A673 (cell line): ENCODE measurements at places on chromosomes 4 and X. TPM values are rescaled to one million over a fixed set of nuclear protein-coding genes. Genes with fewer than 3 reads are reported as not detected.

TREX2 gene
- 0.77 and 2.1 TPM in 2 replicates for total RNA-seq

AKAP14 gene
- not detected in 2 replicates for total RNA-seq

TRPC3 gene
- 0.24 and 0.28 TPM in 2 replicates for total RNA-seq

C4orf36 gene
- total RNA-seq = 3.1 and 5.3 TPM in 2 replicates

RTL9 gene
- total RNA-seq = 0.13 and 0.70 TPM in 2 replicates

MAGEA9B gene
- total RNA-seq = not detected in 2 replicates

SPOCK3 gene
- not detected in 2 replicates for total RNA-seq

NLGN4X gene
- total RNA-seq = 43.2 and 44.3 TPM in 2 replicates

GRCh38 chr4:52374877-52375276, 284.2 kb downstream of the USP46 start:
- no peak overlapping the region for H3K27ac ChIP-seq
- no peak overlapping the region for H3K4me3 ChIP-seq
- H3K36me3 ChIP-seq = no peaks in the 10 kb centered on the region
- no peaks in the 10 kb centered on the region for H3K4me1 ChIP-seq
- no peak for DNase-seq
- no peaks in the 10 kb centered on the region for H3K27me3 ChIP-seq

- H3K4me1 ChIP-seq = peaks cover 3% of the 10 kb centered on the region
- peak; percentile 75 for DNase-seq
- no peak overlapping the region for H3K4me3 ChIP-seq
- no peaks in the 10 kb centered on the region for H3K27me3 ChIP-seq
- H3K27ac ChIP-seq = no peak overlapping the region
These were observed 21.7 kb upstream of the MFAP3L start for GRCh38 chr4:170047771-170048354.

DNA sequence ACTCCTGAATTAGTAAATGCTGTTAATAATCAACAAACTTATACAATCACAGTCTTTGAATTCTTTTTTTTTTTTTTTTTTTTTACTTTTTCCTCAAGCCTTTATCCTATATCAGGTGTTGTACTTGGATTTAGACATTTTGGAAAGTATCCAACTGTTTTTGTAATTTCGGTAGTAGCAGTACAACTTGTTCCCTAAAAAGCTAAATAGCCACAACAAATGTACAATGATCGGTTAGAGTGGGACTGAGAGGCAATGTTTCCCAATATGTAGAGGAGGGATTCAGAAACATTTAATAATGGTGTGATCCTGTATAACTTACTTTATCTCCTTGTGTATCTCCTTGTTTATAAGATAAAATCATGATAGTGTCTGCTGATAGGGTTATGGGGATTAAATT, 343.1 kb downstream of the GRID2 start:
- H3K4me3 ChIP-seq = no peak overlapping the region
- H3K27ac ChIP-seq = no peak overlapping the region
- H3K36me3 ChIP-seq = no peaks in the 10 kb centered on the region
- no peaks in the 10 kb centered on the region for H3K4me1 ChIP-seq
- no peak for DNase-seq
- H3K27me3 ChIP-seq = no peaks in the 10 kb centered on the region

DNA sequence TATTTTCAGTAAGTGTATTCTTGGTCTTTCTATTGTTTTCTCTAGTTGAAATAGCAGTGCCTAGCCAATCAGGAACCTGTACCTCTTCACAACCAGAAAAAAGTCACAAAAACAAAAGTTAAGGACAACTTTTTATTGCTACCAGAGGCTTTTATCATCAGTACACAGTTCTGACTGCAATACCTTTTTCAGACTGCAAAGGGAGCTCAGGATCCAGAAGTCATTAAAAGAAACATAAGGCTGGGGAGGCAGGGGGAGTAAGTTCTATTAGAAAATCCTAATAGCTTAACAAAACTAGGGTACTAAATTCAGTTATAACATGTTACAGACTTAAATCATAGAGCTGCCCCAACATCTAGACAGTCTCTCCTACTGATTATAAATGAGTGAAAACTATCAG, 28.8 kb downstream of the CCNI start:
- H3K36me3 ChIP-seq = peaks cover 32% of the 10 kb centered on the region
- peak; percentile 6 for DNase-seq
- no peak overlapping the region for H3K27ac ChIP-seq
- H3K27me3 ChIP-seq = no peaks in the 10 kb centered on the region
- H3K4me3 ChIP-seq = no peak overlapping the region
- H3K4me1 ChIP-seq = no peaks in the 10 kb centered on the region

- no peaks in the 10 kb centered on the region for H3K27me3 ChIP-seq
- H3K36me3 ChIP-seq = no peaks in the 10 kb centered on the region
- peaks cover 23% of the 10 kb centered on the region for H3K4me1 ChIP-seq
- H3K27ac ChIP-seq = no peak overlapping the region
- H3K4me3 ChIP-seq = no peak overlapping the region
These were observed 527.9 kb downstream of the SPRY1 start for GRCh38 chr4:123924536-123924935.

DNA sequence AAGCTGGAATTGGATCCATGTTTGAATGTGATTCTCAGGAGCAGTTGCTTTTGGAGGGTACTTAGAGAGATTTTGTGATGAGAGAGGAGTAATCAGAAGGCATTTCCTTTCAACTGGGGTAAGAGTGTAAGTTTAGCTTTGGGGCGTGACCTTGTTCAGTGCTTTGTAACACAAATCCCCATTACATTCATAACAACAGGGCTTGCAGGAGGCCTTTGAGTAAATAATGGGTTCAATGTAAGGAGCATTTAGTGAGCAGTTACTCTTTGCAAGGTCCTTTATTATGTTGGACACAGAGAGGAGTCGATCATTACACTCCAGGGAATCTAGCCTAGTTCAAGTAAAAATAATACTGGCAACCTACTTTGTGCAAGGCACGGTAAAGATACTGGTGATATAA, 74.0 kb upstream of the AFF2 start:
- no peaks in the 10 kb centered on the region for H3K27me3 ChIP-seq
- H3K36me3 ChIP-seq = no peaks in the 10 kb centered on the region
- no peaks in the 10 kb centered on the region for H3K4me1 ChIP-seq
- no peak overlapping the region for H3K27ac ChIP-seq
- DNase-seq = no peak

DNA sequence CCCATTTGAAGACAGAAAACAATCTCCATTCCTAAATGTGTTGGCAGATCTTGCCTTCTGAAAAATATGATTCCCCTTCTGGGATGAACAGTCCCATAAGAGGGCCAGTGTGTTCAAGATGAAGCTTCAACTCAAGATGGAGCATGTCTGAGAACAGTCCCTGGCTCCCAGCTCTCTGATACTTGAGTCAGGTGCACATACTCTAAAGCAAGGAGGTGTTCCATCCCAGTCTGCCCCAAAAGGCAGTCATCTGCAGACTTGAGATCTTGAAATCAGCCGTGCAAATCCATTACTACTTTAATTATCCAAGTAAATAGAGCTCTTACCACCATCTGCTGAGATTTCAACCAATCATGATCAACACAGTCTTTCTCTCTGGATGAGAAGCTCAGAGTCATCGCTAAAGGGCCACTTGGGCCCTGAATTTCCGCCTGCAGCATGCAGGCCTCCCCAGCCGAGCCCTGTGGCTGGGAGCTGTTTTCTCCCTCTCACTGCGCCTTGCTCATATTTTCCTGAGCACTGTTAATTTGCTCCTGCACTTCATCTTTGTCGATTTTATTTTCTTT, 22.2 kb downstream of the CCDC149 start:
- H3K4me3 ChIP-seq = no peak overlapping the region
- H3K27me3 ChIP-seq = no peaks in the 10 kb centered on the region
- H3K4me1 ChIP-seq = no peaks in the 10 kb centered on the region
- H3K27ac ChIP-seq = no peak overlapping the region

- no peak for DNase-seq
- no peaks in the 10 kb centered on the region for H3K36me3 ChIP-seq
- H3K27me3 ChIP-seq = no peaks in the 10 kb centered on the region
- H3K4me1 ChIP-seq = no peaks in the 10 kb centered on the region
- no peak overlapping the region for H3K4me3 ChIP-seq
These were observed 20.8 kb upstream of the CEP135 start for GRCh38 chr4:55927803-55928437.

- no peak overlapping the region for H3K4me3 ChIP-seq
- H3K27ac ChIP-seq = peak overlapping the region; percentile 96
- no peaks in the 10 kb centered on the region for H3K36me3 ChIP-seq
- no peaks in the 10 kb centered on the region for H3K27me3 ChIP-seq
These were observed 219.1 kb downstream of the ZNF674 start for GRCh38 chrX:46326161-46326560.

DNA sequence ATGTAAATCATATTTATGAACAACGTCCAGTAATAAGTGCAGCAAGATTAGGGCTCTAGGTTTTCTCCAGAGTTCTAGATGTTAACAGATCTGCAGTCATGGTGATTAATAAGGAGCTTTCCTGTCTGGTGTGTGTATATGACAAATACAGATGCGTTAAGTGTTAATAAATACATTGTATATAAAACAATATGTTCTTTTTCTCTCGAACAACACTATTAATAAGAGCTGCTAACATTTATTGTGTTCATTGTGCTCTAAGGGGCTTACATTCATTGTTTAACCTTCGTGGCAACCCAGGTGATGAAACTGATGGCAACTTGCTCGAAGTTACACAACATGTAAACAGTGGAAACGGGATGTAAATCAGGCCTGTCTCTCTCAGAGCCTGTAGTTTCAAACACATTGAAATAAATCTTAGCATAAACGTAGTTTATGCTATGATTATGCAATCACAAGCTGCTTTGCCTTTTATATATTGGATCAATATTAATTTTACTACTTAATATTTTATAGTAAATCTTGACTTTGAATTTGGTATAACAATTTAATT, 547 bp upstream of the CLGN start:
- peak overlapping the region; percentile 68 for H3K4me3 ChIP-seq
- H3K27me3 ChIP-seq = no peaks in the 10 kb centered on the region
- no peaks in the 10 kb centered on the region for H3K36me3 ChIP-seq

DNA sequence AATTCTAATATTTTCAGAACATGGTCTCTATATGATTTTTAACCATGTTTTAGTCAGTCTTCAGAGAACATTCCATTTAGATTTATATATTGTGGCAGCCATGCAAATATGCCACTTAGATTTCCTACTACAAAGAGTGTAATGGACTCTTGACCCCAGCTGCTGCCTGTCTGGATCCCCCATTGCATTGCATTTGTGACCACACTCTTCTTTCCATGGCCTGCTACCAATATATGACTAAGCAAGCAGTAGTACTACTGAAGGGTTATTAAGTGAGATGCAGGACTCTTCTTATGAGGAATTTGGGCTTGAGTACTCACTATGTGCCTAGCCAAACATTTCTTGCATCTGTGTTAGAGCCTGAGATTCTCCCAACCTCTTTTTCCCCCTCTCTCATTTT, 306.8 kb downstream of the PDHA2 start:
- no peak for DNase-seq
- no peaks in the 10 kb centered on the region for H3K27me3 ChIP-seq
- no peak overlapping the region for H3K4me3 ChIP-seq
- no peaks in the 10 kb centered on the region for H3K4me1 ChIP-seq
- no peak overlapping the region for H3K27ac ChIP-seq

GRCh38 chr4:42678512-42678911, 21.6 kb upstream of the ATP8A1 start:
- no peaks in the 10 kb centered on the region for H3K4me1 ChIP-seq
- no peak overlapping the region for H3K27ac ChIP-seq
- no peak overlapping the region for H3K4me3 ChIP-seq
- no peaks in the 10 kb centered on the region for H3K36me3 ChIP-seq

DNA sequence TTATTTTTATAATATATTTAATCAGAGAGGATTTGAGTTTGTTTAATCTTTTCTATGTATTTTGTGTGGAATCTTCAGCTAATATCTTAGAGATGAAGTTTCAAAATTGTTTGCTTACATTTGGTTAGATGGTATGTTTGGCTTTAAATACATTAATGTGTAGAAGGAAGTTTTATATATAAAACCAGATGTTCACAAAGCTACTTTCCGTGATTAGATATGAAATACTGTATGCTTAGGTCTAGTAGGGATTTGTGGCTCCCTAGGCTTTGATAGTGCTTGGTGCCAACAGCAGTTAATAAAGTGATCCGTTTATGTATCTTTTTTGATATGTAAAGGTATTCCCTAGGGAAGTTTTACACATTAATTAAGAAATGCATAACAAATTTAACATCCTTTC, 223.0 kb downstream of the ARHGAP10 start:
- no peaks in the 10 kb centered on the region for H3K36me3 ChIP-seq
- no peak overlapping the region for H3K4me3 ChIP-seq
- no peak overlapping the region for H3K27ac ChIP-seq
- no peak for DNase-seq
- peaks cover 6% of the 10 kb centered on the region for H3K4me1 ChIP-seq

- DNase-seq = no peak
- H3K36me3 ChIP-seq = no peaks in the 10 kb centered on the region
- no peak overlapping the region for H3K27ac ChIP-seq
- no peak overlapping the region for H3K4me3 ChIP-seq
- no peaks in the 10 kb centered on the region for H3K27me3 ChIP-seq
- no peaks in the 10 kb centered on the region for H3K4me1 ChIP-seq
These were observed 9.1 kb upstream of the TMPRSS11D start for GRCh38 chr4:67892905-67893304.

DNA sequence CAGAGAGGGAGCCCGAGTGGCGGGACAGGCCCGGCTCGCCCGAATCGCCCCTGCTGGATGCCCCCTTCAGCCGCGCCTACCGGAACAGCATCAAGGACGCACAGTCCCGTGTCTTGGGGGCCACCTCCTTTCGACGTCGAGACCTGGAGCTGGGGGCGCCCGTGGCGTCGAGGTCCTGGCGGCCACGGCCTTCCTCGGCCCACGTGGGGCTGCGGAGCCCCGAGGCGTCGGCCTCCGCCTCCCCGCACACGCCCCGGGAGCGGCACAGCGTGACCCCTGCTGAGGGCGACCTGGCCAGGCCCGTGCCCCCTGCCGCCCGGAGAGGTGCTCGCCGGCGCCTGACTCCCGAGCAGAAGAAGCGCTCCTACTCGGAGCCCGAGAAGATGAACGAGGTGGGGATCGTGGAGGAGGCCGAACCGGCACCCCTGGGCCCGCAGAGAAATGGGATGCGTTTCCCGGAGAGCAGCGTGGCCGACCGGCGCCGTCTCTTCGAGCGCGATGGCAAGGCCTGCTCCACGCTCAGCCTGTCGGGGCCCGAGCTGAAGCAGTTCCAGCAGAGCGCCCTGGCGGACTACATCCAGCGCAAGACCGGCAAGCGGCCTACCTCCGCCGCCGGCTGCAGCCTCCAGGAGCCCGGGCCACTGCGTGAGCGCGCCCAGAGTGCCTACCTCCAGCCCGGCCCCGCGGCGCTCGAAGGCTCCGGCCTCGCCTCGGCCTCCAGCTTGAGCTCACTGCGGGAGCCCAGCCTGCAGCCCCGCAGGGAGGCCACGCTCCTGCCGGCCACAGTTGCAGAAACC, 156.9 kb downstream of the SOWAHB start:
- H3K4me3 ChIP-seq = no peak overlapping the region
- peaks cover 5% of the 10 kb centered on the region for H3K4me1 ChIP-seq
- DNase-seq = no peak
- no peaks in the 10 kb centered on the region for H3K27me3 ChIP-seq

- H3K4me1 ChIP-seq = no peaks in the 10 kb centered on the region
- H3K36me3 ChIP-seq = no peaks in the 10 kb centered on the region
- DNase-seq = no peak
- no peak overlapping the region for H3K4me3 ChIP-seq
These were observed 1049.9 kb upstream of the TENM3 start for GRCh38 chr4:181193131-181193930.

GRCh38 chrX:143336261-143336660, 181.0 kb downstream of the SPANXN3 start:
- H3K4me3 ChIP-seq = no peak overlapping the region
- DNase-seq = no peak
- no peaks in the 10 kb centered on the region for H3K27me3 ChIP-seq
- no peak overlapping the region for H3K27ac ChIP-seq
- no peaks in the 10 kb centered on the region for H3K36me3 ChIP-seq
